ENCODE measurements at places on chromosomes 4 and X. TPM values are rescaled to one million over a fixed set of nuclear protein-coding genes. Genes with fewer than 3 reads are reported as not detected.

GRCh38 chr4:173014836-173015235 is 153.8 kb upstream of the GALNT7 start:
- DNase-seq: no peak

Gene PNCK
- 0.99 TPM for polyA plus RNA-seq

DNA sequence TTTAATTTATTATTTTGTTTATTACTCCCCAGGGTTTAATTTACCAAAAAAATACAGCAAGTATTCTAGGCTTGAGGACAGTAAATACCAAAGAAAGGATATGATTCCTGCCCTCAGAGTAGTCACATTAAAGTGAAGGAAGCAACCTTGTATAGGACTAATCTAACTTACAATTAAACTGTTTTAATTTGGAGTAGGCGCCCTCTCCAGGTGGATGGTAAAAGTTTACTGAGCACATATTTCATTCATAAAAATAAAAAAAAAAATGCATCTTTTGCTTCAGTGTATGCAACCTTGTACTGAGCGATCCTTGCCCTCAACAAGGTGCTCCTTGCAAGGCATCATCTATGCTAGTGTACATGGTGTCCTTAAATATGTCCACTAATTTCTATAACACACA is 72.0 kb upstream of the MAGEB16 start:
- no peak for DNase-seq

Gene TMPRSS11A
- polyA plus RNA-seq: not detected

DNA sequence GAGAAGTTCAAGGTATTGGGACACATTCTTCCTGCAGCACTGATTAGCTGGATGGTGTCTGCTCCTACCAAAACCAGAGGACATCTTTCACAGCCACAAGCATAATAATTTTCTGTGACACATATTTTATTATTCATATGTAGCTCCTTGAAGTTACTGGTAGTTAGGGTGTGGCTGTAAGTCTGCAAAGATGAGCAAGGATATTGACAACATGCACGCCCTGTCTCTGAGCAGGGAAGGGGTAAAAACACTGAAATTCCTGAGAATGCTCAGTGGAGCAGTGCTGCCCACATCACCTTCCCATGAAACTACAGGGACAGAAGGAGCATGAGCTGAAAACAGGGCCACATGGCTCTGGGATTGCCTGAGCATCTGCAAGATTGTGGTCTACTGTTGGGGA is 38.9 kb downstream of the PARM1 start:
- DNase-seq: no peak

GRCh38 chr4:48779095-48779997 is 733 bp downstream of the FRYL start:
- DNase-seq: peak; percentile 85

Gene DGKK
- polyA plus RNA-seq: not detected

GRCh38 chr4:107210450-107211239 is 174.5 kb upstream of the DKK2 start:
- peak; percentile 11 for DNase-seq

Gene SFRP2
- polyA plus RNA-seq: 6.9 TPM

DNA sequence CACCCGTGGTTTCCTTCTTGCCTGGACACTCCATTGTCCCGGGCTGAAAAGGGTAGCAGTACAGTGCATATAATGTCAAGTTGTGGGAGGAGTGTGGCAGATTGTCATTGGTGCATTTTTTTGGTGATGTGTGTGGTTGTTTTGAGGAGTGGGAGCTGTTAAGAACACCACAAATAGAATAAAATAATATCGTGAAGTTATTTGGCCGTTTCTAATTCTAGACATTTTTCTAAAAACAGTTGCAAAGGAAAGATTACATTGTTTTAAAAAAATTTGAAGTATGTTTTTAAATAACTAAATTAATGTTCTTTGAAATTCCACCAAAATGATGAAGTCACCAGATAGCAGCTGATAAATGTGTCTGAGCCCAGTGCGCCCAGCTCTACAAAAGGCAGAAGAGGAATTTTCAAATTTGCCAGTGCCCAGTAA is 1.3 kb downstream of the PKD2 start:
- DNase-seq: no peak

Gene SPANXD
- not detected for polyA plus RNA-seq

GRCh38 chr4:13368217-13368616 is 115.9 kb downstream of the RAB28 start:
- DNase-seq: no peak

Gene UGT2B7
- polyA plus RNA-seq: 3.1 TPM

DNA sequence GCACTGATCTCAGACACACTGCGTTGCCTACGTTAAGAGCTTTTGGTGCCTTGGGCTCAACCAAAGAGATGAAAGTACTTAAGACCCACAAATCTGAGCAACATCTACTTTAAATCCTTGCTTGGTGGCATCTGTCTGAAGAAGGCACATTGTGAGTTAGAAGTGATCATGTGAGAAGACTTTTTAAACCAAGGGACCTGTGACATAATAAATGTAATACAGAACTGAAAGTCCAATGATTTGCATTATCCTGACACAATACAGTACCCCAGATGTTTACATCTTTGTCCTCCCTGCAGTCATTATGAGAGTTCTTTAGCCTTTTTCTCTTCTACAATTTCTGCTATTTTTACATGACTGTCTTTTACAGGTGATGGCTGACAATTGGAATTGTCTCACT is 96.7 kb upstream of the FTHL17 start:
- DNase-seq: no peak

Gene ALAS2
- 0.70 TPM for polyA plus RNA-seq

Gene PAGE2
- polyA plus RNA-seq: 0.28 TPM

- DNase-seq: peak; percentile 10
These were observed 38.8 kb downstream of the MSN start for GRCh38 chrX:65706041-65706828.

DNA sequence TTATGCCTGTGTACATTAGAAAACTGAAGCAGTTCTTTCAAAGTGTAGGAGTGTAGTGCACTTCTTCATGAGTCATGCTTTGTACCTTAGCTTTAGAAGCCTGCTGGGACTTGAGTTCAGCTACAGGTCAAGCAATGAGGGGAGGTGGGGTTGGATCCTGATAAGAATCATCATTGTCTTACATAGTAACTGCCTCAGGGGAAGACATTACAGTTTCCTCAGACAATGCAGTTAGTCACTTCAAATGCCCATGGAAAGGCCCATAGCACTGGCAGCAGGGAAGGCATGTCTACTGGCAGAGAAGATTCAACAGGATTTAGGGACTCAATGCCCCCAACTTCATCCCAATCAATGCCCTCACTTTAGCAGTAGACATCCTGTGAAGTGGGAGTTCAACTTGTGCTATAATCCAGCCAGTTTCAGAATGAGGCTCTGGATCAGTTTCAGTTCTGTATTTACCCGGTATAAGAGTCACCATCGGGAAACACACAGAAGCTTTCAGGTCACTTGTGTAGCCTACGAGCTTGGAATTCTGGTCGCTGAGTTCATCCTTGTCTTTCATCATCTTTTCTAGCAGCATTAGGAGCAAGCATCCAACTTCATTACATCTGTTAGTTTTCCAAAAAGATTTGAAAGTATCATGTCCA is 1216.5 kb downstream of the RAPGEF2 start:
- DNase-seq: no peak

DNA sequence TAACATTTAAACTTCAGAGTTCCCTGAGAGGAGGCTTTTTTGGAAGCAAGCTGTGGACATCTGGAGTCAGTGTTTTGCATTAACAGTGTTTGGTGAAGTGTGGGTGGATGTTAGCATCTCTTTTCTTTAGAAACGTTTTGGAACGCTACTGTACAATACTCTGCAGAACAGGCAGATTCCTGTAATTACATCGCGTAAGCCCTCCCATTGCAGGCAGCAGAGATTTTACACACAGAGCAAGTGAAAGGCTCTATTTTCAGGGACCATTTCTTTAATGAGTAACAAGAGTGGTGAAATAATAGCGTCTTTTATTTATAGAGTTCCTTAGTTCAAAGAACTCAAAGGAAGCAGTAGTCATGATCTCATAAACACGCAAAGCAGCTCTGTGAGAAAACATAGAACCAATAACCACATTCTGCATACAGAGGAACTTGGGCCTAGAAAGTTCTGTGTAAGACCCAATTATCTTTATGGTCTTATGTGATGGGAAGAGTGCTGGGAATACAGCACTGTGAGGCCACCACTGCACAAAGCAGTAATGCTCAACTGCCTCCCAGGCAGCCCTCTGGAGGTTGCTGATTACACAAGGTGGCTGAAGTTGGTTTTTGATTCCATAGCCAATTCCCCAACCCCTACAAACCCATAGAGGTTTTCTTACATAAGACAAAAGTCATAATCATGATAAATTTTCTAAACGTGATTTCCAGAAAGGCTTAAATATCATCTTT is 298.7 kb upstream of the EPHA5 start:
- DNase-seq: no peak

DNA sequence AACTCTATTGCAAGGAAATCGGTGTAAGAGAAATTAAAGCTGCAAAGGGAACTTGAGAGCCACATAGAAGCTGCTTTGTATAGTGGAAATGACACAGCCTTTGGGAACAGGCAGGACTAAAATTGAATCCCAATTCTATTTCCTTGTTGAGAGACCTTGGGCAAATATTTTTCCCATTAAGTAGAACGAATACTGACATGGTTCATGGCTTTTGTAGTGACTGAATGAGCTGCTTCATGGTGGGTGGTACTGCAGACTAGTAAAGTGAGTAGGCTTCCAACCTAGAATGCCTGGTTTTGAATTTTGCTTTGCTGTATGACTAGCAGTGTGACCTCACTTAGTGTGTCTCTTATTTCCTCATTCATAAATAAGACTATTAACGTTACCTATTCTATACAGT is 182.2 kb upstream of the KCNIP4 start:
- no peak for DNase-seq

GRCh38 chr4:139144911-139145551 is 32.0 kb downstream of the ELF2 start:
- no peak for DNase-seq

GRCh38 chrX:40109288-40110008 is 11.7 kb upstream of the BCOR start:
- peak; percentile 68 for DNase-seq

Gene TGIF2LX
- polyA plus RNA-seq: not detected

GRCh38 chr4:15749001-15749400 is 29.1 kb upstream of the CD38 start:
- DNase-seq: no peak

GRCh38 chr4:138405934-138406567 is 163.9 kb upstream of the SLC7A11 start:
- DNase-seq: no peak

Gene CT47B1
- not detected for polyA plus RNA-seq

DNA sequence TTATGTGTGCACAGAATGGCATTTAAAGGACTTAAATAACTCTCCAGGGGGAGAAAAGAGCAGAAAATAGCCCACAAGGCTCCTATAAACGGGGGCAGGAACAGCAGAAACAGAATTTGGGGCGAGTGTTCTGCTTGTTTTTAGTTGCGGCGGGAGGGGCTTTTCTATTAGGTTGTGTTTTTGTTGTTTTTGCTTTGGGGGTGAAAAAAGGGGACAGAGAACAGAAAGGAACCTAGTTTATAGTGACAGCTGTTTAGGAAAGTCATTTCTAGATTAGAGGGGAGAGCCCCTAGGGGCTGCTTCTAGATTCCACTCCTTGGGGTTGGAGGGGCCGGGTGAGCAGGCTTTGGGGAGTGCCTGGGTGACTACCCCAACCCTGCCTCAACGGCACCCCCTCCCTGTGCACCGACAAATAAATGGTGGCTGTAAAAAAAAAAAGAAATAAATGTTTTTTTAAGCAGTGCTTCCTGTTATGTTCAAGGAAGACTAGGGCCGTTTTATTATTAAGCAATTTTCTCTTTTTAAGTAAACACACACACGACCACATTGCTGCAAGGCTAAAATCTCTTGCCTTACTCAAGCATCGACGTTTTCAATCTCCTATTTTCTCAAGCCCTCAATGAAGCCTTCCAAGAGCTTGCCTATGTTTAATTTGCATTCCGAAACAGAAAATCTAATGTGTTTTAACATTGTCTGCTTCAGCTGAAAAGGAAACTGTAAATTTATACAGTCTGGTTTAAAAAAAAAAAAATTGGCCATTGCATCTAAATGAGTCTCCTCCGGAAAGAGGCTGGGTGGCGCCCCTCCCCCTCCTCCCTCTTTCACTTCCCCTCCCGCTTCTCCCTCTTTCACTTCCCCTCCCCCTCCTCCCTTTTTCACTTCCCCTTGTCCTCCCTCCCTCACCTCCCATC is 123.3 kb upstream of the TBL1X start:
- DNase-seq: peak; percentile 19

- no peak for DNase-seq
These were observed 150.9 kb downstream of the BCOR start for GRCh38 chrX:39946822-39947221.
